Choroid plexus epithelial cell (primary cell): ENCODE measurements at places on chromosomes 4 and X.

GRCh38 chr4:104491481-104492182, 3.1 kb downstream of the CXXC4 start:
- DNase-seq, result no peak

- DNase-seq, result peak; percentile 63
Measured at GRCh38 chr4:766152-766515, 59.8 kb downstream of the CPLX1 start.

DNA sequence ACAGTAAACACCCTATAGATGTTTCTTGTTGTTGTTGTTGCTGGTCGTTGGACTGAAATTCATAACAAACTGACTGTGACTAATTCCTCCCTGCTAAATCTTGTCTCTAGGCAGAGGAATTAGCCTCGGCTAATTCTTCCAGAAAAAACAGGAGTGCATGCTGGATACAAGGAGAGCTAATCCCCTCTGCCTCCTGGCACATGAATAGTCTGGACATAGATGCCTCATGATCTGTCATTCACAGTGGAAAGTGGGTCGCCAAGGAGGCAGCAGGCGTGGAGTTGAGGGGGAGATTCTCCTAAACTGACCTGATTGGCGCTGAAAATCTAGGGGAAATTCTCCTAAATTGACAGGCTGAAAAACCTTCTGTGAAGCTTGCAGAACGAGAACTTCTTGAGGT, 220.1 kb downstream of the DCTD start:
- no peak for DNase-seq

DNA sequence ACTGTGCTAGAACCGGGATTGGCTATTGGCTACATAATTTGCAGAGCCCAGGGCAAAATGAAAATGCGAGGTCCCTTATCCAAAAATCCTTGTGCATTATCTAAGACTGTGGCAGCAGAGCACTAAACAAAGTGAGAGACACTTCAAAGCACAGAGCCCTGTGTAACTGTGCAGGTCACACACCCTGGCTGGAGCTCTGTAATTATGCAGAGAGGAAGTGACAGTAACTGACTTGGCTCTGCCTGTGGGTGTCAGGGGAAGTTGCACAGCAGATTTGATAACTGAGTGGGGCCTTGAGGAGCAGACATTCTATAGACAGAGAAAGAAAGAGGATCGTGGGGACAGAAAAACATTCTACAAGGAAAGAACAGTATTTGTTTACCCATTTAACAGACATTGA, 173.5 kb upstream of the FMR1 start:
- no peak for DNase-seq

DNA sequence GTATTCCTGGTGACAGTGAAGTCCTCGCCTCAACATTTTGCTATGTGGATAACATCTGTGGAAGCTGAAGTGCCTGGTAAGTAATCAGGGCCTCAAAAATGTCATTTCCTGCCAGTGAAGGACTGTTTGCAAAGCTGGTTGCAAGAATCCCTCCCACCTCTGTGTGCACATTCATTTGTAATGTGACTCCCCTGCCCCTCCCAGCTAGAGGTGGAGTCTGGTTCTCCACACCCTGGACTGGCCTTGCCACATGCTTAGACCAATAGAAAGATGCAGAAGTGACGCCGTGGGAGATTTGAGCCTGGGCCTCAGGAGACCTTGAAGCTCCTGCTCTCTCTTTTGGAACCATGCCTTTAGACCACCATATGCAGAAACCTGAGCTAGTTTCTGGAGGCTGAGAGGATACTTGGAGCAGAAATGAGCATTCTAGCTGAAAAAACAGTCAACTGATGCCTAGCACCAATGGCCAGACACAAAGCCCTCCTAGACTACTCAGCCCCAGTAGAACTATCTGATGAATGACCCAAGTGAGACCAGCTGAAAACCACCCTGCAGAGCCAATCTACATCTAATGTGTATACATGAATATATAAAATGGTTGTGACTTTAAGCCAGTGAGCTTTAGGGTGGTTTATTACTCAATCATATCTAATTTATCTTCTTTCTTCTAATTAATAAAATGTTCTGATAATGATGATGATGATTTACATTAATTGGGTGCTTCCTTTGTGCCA, 47.8 kb upstream of the CRMP1 start:
- peak; percentile 6 for DNase-seq

GRCh38 chrX:78506248-78506647, 152.9 kb downstream of the RTL3 start:
- DNase-seq, result no peak

DNA sequence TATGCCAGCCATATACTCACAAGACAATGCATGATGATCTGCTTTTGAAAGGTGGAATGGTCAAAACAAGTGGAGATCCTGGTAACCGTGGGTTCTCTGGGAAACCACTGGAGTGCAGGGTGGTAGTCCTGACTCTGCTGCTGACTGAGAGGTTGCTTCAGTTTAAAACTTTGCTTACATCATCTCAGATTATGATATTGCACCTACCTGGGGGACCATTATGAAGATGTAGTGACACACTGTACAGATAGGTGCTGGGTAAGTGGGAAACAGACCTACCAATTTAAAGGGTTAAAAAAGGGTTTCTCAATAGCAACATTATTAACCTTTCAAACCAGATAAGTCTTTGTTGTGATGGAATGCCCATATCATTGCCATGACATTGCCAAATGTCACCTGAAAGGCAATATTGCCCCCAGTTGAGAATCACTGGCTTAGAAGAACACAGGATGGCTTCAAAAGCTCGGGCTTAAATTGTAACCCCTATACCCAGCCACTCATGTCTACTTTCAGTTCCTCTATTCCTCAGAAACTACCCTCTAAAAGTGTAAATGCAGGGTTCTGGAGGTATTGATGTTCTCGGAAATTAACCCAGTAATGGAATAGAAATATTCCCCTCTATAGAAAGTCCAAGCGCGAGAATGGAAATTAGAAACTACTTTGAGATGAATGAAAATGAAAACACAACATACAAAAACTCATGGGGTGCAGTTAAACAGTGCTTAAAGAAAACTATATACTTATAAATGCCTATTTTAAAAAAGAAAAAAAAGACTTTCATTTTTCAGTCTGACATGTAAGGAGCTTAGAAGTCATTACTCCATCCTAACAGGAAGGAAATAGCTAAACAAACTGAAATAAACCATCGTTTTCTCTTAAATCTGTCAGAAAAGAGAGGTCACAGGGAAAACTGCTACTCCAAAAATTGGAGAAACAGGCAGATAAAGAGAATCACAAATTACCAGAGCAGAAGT, 65.8 kb downstream of the ARHGEF6 start:
- DNase-seq, result no peak

DNA sequence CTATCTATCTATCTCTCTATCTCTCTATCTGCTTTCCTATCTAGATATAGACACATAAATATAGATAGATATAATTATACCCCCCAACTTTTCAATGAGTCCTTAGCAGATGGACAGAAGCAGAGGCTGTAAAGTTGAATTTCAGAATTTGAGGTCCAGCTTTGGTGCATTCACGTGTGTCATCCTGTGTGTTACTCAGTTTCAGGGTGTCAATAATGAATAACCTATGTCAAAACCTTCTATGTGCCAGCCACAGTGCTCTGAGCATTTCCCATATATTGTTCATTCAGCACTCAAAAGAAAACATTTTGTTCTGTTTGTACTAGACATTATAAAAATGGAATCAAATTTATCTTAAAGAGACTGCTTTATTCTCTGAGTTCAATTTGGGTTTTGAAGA, 310.0 kb downstream of the ARHGAP24 start:
- no peak for DNase-seq

- no peak for DNase-seq
Measured at GRCh38 chr4:44279469-44279868, 169.1 kb downstream of the KCTD8 start.

DNA sequence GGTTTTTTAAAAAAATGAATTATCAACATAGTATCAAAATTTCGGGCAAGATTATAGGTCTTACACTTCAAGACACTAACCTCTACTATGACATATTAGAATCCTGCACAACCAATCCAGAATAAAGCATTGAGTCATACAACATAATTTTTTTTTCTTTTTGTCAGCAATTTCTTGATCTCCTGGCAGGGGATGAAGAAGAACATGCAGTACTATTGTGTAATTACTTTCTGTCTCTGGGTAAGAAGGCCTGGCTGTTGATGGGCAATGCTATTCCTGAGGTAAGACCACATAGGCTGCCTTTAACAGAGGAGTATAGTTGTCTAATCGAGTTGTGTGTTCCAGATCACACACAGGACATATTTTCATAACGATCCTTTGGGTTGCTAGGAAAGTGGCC, 67.5 kb downstream of the FBXL5 start:
- DNase-seq, result peak; percentile 90

DNA sequence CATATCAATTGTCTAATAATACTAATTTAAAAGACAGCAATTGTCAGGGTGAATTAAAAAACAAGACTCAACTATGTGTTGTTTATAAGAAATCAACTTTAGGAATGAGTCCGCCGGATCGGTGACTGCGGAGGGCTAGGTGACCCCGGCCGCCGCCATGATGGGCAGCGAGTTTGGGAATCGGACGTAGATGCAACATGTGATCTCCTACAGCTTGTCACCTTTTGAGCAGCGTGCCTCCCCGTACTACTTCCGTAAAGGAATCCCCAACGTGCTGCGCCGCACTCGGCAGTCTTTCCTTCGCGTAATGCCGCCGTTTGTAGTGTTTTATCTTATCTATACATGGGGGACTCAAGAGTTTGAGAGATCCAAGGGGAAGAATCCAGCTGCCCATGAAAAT, 742.5 kb upstream of the PABPC4L start:
- no peak for DNase-seq
